HEK293T (cell line): ENCODE measurements at places on chromosomes 3 and 15.

GRCh38 chr15:63061975-63062374 is 19.4 kb downstream of the TPM1 start:
- DNase-seq = no peak

DNA sequence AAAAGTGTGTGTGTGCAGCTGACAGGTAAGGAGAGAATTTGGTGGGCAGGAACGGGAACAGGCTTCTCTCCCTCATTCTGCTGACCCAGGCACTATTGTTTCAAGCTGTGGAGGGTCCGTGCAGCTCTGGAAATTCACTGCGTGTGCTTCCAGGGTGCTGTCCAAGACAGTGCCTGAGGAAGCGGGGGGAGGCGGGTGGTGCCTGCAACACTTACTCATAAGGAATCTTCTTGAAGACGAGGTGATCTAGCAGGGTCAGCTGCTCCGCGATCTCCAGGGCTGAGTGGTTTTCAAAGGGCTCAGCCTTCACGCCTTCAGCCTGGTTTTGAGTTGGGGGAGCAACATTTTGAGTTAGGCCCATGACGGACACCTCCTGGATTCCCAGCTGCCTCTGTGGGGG is 46.6 kb upstream of the CTSH start:
- DNase-seq = no peak

DNA sequence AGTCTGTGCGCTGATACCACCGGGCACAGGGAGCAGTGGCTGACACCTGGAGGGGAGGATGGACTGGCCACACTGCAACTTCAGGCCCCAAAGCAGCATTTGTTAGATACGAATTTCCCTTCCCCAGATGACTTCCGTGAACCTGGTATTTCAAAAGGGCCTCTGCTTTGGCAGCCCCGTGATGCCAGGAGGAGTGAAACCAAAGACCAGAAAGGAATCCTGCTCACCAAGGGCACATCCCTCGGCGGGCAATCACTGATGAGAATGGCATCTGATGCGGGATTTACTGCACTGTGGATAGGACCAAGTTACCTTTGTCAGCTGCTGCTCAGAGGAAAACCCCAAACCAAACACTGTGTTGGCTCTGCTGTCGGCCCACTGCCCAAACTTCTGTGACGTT is 65.5 kb downstream of the WHAMM start:
- DNase-seq = no peak

DNA sequence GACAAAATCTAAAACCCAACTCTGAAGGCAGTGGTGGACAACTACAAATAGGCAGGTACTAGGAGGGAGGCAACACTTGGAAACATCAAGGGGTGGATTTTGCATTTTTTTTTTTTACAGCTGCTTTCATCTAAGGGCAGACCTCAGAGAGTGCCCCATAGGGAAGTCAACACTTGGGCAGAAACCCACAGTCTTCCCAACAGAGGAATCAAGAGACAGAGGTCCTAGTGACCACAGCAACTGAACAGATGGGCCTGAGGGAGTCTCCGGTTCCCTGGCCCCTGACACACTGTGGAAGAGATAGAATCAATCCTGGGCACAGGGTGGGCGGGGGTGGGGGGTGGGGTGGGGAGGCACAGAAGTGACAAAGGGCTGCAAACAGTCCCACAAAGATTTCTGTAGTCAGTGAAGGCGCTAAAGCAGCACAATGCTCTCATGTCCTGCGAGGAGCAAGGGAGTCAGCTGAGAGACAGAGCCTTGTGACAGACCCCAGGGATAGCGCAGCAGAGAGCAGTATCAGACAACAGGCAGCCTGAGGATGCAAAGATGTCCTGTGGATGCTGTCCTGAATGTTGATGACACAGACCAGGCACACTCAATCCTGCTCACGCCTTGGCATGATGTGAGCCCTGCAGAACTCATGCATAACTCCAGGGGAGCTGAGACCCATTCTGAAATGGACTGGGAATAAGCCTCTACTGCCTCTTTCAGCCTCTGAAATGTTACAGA is 6.9 kb upstream of the RFTN1 start:
- no peak for DNase-seq

DNA sequence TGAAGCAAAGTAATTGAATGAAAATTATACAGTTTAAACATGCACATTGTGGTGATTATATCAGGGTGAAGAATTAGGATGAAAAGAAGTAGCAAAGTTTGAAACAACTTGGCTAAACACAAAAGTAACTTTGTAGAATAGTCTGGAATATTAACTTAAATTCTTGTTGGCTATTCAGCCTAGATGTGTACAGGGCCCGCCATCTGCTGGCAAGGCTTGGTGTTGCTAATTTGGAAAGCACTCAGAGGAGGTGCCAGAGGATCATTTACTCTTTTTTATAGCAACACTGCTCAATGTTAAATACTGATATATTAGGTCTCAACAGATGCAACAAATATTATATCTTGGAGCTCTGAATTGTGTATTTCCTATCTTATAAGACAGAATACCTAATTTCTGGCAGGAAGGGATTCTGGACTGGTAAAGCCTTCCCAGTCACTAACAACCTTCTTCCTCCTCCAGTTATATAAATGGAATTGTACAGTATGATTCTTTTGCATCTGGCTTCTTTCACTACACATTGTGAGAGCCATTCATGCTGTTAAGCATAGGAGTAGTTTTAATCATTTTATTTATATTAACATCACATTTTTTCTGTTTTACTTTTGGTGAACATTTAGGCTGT is 36.1 kb downstream of the TTC23 start:
- DNase-seq = peak; percentile 73

DNA sequence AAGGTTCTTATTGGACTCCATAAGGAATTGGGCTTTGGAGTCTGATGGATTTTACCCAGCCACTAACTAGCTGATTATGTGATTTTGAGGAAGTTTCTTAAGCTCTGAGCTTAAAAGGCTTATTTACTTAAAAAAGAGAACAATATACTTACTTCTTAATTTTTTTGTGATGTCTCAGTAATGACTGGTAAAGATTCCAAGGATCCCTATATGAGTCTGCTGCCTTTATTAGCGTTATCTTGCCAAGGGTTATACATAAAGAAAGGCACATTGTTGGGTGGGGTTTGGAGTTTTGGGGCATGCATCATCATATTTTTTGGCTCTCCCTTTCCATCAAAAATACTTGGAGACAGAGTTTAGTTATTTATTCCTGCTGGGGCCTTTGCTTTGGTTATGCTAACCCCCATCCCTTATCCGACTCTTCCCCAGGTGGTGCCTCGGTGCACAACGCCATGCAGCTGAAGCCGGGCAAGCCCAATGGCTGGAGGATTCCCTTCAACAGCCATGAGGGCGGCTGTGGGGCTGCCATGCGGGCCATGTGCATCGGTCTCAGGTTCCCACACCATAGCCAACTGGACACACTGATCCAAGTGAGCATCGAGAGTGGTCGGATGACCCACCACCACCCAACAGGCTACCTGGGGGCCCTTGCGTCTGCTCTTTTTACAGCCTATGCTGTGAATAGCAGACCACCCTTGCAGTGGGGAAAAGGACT is 6.7 kb downstream of the ADPRH start:
- no peak for DNase-seq

DNA sequence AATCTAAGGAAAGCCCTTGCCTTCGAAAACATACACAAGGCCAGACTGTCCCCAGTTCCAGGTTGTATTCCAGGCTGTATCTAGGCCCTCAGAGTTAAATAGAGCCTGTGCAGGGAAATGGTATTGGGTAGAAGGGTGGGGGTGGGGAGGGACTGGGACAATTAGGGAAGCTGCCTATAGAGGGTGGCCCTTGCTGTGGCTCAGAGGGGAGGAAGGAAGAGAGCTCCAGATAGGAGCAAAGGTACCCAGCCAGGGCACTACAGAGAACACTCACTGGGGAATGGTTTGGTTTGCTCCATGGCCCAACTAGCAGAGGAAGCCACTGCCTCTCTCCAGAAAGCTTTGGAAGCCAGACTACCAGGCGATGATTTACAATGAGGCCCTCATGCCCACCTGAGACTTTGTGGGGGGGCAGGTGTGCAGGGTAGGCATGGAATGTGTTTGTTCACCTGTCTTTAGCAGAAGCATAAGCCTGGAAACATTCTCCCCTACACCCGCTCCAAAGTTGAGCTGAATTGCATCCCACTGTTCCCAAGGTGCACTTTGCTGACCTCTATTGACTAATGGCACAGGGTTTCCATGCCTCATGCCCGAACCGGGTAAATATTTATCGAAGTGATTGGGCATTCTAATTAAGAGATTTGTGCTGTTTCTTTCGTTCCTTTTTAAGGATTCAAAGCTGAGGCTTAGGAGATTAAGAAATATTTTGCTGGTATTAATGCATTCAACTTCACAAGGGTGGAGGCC is 6.3 kb upstream of the TLE3 start:
- no peak for DNase-seq
